ENCODE measurements at places on chromosomes 3 and 15.
A peak's percentile ranks its signal among the peaks of the same experiment; 100 is the strongest.

GRCh38 chr15:87753539-87753938, 503.0 kb downstream of the NTRK3 start:
- no peak for DNase-seq

DNA sequence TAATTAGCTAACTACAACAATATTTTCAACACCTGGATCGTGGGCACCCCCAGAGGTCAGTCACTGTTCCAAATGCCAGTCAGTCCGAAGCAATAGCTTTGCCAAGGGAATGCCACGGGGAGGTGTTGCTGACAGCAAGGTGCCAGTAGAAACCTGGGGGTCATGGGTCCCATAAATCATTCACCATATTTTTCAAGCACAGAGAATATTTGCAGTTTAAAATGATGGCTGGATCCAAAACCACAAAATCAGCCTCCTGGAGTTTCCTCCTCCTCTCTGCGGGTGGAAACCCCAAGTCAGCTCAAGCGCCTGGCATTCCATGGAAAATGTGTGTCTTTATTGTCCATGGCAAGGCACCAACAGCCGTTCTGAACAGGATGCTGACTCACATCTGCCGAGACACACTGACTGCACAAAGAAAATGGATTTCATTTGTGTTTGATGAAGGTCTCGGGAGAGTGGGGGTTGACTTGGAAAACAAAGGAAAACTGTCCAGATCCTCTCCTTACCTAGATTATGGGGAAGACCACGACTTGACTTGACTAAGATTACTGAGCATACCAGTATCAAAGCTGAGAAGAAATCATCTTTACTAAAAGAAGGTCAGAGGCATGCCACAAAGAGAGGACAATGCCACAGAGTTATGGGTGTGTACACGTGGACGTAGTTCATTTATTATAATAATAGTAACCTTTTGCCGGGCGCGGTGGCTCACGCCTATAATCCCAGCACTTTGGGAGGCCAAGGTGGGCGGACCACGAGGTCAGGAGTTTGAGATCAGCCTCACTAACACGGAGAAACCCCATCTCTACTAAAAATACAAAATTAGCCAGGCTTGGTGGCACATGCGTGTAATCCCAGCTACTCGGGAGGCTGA, 26.4 kb downstream of the ANXA2 start:
- no peak for DNase-seq

GRCh38 chr15:62841269-62841628, 201.3 kb upstream of the TPM1 start:
- no peak for DNase-seq

GRCh38 chr15:87569581-87569980, 687.0 kb downstream of the NTRK3 start:
- DNase-seq, result no peak

GRCh38 chr3:16136055-16136454, 38.4 kb upstream of the GALNT15 start:
- DNase-seq, result no peak

- no peak for DNase-seq
These were observed 170.2 kb downstream of the KCNMB2 start for GRCh38 chr3:178706411-178706810.

DNA sequence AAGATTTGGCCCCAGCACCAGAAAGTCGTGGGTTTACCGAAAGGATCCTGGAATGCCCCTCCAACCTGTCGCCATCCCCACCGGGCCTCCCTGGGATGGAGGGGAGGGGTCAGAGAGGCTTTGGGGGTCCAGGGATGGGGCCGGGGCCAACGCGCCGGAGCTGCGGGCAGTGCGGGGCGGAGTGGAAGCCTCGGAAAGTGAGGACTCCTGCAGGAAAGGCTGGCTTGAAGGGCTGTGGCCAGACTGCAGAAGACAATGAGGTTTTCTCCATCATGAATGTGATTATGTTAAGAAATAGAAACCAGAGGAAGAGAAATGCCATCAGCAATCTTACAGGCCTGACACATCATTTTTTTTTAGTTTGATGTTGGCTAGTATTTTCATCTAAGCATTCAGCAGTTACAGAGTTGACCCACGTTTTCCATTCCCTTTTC, 738 bp downstream of the YEATS2 start:
- no peak for DNase-seq

- DNase-seq, result no peak
These were observed 176.3 kb upstream of the BHLHE40 start for GRCh38 chr3:4802903-4803302.

DNA sequence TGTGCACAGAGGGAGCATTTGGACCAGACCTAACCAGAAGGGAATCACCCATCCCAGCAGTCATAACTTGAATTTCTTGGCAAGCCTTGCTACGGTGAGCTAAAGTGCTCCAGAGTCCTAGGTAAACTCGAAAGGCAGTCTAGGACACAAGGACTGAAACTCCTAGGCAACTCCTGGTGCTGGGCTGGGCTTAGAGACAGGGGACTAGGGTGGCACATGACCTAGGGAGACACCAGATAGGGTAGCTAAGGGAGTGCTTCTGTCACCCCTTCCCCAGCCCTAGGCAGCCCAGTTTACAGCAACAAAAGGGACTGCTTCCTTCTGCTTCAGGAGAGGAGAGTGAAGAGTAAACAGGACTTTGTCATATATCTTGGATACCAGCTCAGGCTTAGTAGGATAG, 256.4 kb upstream of the ARHGEF26 start:
- DNase-seq, result no peak

DNA sequence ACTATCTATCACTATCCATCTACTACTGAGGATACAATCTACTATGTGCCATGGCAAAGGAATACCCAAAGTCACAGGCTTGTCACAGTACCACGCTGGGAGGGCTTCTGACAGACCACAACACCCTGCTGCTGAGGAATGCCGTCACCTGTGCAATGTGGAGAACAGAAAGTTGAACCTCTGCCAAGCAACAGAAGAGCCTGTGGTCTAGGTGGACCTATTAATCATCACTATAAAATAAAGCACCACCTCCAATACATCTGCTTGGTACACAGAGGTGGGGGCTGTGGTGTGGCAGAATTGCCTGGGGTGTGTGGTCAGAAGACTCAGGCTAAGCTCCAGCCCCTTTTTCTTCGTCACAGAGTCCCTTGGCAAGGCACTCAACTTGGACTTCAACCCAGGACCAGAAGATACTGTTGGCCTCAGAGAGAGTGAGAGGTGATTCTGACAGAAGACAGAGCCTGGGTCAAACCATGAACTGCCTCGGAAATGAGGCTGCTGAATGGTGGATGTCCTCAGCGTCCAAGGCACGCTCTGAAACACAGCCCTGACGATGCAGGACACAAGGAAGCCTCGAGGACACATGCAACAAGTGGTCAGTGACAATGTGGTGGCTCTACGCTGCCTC, 189.4 kb upstream of the CHRNA7 start:
- no peak for DNase-seq

GRCh38 chr3:142530296-142530695, 48.2 kb downstream of the ATR start:
- DNase-seq, result peak; percentile 23

DNA sequence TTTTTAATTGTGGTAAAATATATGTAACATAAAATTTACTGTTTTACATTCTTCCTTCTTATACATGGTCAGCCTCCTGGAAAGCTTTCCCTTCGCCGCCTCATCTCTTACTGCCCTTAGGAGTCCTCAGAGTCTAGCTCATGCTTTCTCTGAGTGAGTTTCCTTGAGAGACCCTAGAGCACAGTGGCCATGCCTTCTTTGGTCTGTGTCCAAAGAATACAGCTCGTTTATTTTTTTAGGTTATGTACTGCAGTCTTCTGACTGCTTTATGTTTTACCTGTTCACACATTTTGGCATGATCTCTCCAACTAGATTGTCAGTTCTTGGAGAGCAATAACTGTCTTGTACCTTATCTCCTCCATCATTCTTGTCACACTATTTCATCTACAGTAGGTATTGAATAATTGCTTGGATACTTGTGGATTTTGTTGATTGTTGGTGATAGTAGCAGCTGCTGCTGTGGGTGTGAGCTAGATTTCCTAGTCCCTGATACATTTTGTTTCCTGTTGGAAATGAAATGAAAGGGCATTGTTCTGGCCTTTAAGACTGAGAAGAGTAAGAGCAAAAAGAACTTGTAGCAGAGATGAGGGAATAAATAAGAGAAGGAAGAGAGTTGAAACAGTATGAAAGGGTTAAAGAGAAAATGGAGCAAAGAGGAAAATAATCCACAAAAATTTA, 10.9 kb downstream of the ARIH2 start:
- no peak for DNase-seq

DNA sequence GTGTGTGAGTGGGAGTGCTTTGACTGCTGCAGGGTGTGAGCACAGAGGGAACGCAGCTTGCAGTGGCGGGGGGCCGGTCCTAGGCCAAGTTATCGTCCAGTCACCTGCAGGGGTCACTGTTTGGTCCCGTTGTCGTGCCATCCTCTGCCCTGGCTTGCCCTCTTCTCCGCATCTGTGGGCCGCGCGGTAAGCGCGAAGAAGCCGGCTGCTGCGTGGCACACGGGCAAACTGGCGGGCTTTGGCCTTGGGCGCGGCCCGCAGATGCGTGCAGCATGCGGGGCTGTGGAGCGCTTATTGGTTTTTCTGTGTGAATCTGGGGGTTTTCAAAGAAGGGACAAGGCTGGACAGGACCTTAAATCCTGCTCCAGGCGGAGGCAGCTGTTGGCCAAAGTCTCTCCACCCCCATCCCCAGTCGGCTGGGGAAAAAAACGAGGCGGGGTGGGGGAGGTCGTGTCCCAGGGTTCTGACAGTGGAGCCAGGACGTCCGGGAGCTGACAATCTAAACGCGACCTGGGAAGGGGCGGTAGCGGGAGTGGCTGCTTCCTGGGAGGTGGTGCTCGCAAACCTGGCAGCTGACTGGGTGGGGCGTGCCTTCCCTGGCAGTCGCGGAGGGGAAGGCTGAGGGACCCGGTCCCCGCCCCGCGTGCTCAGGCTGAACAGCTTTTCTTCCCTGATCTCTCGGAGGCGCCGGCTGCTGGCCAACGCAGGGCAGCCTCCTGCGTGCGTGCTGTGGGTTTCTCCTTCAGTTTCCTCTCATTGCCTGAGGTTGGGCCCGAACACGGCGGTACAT, 39.7 kb upstream of the VEPH1 start:
- no peak for DNase-seq

- no peak for DNase-seq
These were observed 180.7 kb downstream of the SLCO3A1 start for GRCh38 chr15:92034227-92034626.

GRCh38 chr3:150736903-150737832, 25.8 kb downstream of the SIAH2 start:
- no peak for DNase-seq

DNA sequence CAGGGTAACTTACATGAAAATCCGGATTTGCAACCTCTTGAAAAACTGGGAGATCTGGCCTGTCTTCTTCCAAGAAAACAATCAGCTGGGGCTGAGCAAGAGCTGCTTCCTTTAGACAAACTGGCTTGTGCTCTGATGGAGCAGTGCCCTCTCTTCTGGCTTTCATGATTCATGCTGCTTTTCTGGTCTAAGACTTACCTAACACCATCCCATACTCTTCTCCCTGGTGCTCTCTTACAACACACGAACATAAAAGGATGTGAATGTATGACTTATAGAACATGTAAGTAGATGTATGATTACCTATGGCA, 9.9 kb downstream of the TJP1 start:
- DNase-seq, result no peak

- DNase-seq, result no peak
These were observed at the start of gene DVL3 for GRCh38 chr3:184154885-184155643. Gene DVL3 (plus strand): TSS chr3:184155377. CDS start chr3:184155636, 259 bp downstream.

DNA sequence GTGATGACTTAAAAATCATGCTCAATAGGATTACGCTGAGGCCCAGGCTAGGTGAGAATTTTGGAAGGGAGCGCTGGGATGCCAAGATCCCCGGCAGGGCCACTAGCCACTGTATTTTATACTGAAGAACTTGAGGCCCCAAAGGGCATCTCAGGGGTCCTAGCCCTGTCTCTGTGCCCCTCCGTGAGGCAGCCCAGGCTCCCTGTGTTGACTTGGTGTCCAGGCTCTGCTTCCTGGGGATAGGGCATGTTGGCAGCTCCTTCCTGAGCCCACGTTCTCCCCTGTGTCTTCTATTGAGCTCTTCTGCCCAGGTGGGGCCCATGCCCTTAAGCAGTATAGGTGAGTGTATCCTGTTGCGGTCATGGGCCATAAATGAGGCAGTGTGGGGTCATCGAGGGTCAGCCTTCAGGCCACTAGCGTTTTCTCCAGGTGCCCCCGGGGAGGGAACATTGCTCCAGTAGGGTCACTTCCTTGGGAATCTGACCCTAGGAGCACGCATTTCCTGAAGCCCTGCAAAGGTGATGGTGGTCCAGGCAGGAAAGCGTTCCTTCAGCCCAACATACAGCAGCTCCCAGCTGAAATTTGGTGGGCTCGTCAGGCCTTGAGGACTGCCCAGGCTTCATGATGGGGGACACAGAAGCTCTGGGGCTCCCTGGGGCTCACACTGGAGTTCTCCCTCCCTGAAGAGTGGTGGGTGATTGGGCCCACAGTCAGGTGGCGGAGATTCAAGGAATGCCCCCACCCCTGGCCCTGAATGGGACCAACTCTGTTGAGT, 189.4 kb downstream of the UBE3A start:
- no peak for DNase-seq

DNA sequence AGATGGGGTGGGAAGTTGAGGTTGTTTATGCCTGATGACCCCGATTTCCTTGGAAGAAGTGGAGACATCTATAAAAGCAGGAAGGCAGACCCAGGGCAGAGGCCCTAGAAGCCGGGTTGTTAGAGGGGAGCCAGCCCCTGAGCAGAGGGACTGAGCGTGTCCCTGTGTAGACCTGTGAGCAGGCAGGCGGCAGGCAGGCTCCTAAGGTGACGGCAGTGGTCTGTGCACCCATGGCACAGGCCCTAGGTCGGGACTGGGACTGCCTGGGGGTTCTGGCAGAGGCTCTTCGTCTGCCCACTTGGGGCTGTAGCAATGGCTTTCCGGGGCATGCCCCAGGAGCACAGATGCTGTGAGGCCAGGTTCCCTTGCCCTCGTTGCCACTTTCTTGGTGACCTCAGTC, 9.9 kb downstream of the SEMA4B start:
- no peak for DNase-seq
